ENCODE measurements at places on chromosomes 7 and 10.

- peak; percentile 41 for DNase-seq
Measured at GRCh38 chr10:61832866-61833481, 68.5 kb upstream of the ARID5B start.

GRCh38 chr10:6148908-6149307 is 53.8 kb upstream of the PFKFB3 start:
- DNase-seq = no peak

DNA sequence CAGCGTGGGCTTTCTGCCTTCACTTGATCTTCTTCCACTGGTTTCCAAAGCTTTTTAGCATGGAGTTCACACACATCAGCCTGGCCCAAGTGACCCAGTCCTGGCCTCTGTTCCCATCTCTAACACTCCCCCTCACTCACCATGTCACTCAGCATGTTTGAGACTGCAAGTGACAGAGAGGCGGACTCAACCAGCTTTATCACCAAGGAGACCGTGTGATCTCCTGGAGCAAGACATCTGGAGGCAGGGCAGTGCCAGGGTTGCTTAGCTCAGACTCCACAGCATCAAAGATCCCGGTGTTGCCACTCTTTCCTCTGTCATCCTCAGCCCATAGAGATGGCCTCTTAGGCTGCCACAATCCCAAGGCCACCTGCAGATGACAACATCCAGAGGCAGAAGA is 39.4 kb downstream of the FAM241B start:
- no peak for DNase-seq

GRCh38 chr7:148218603-148219002 is 372.0 kb upstream of the C7orf33 start:
- DNase-seq = no peak

- DNase-seq = no peak
Measured at GRCh38 chr10:126468876-126469643, 80.8 kb upstream of the ADAM12 start.

DNA sequence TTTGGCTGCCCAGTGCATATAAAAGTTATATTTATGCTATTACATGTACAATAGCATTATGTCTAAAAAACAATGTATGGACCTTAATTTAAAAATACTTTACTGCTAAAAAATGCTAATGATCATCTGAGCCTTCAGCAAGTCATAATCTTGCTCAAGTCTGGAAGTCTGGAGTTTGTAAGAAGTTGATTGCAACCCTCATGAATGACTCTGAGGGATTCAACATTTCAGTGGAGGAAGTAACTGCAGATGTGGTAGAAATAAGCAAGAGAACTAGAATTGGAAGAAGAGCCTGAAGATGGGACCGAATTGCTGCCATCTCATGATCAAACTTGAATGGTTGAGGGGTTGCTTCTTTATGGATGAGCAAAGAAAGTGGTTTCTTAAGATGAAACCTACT is 13.0 kb upstream of the ADAMTS14 start:
- DNase-seq = no peak

DNA sequence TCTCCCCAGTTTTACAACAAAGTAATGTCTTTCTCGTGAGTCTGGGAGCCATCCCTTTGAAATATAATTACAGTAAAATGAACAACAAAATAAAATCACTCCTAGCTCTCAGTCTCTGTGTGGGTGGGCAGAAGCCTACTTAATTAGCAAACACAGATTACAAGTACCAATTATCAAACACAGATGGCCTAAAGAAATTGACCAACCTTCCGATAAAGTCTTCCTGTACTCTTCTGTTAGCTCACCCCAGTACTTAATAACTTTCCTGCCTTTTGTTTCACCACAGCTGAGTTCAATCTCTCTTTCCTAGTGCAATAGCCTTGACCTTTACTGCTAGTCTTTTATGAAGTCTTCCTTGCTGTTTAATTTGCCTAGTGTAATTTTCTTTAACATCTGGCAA is 719.2 kb upstream of the MBL2 start:
- DNase-seq = no peak

All from fibroblast of the conjunctiva (primary cell).